ENCODE measurements at places on chromosomes 11 and 22.

DNA sequence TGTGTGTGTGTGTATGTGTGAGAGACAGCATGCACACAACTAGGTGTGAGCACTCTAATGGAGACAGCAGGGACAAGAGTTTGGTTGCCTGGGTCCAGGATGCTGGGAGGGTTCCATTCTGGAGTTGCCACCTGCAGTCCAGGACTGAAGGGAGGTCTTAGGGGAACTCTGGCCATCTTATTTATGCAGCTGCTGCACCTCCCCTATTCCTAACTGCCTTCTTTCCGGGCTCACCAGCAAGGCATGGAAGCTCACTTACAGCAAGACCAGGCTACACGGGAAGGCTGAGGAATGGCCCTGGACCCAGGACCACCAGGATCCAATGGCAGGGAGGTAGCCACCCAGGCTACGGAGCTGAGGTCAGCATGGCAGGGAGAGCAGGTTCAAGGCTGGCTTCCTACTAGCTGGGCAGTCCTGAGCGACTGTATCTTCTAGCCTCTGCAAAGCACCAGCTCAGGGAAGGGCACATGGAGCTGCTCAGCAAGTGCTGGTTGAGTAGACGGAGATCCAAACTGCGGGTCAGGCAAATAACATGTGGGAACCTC lies 42.2 kb upstream of the B3GAT1 start:
- no peak for DNase-seq

DNA sequence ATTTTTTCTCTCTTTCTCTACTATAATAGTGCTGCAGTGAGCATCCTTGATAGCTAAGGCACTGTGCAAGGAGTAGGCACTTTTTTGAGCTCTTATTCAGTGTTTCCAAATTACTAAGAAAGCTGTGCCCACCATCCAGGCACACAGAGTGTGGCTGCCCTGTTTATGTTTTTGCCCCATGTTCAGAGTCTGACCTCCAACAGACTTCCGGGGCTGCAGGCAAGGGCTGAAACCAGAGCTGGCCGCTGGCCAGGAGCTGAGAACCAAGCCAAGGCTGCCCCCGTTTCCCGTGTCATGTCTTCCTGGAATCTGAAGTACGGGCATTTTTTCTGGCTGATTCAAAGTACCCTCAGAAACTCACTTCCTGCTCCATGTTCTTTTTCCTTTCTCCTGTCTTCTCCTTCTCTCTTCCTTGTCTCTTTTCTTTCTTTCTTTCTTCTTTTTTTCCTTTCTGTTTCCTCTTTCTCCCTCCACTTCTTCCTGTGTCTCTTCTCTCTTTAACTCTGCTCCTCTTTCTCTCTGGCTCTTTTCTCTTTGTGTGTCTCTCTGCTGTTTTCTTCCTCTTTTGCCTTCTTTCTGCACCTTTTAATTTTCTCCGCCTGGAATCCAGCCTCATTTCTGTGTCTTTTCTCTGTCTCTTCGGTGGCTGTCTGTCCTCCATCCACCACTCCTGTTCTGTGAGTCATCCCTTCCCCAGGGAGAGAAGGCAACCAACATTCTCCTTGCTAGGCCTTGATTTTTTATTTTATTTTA lies 17.0 kb upstream of the KCTD14 start:
- DNase-seq, result peak; percentile 80

DNA sequence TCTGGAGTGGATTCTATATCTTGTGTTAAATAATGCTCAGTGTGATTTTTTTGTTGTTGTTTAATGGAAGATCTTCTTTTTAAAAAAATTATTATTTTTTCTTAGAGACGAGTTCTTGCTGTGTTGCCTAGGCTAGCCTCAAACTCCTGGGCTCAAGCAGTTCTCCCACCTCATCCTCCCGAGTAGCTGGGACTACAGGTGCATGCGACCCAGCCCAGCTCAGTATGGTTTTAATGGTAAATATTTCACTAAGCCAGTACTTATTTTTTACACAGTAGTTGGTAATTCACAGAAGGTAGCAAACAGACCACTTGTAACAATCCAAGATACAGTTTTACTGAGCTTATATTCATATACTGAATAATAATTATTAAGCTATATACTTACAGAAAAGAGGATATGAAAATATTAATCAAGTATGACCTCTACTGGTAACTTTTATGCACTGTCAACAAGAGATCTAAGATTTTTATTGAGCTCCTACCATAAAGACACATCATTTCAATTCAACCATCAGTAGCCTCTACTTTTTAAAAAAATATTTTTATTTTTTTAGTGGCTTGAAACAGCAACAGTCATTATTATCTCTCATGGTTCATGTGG lies 6.1 kb upstream of the CD59 start:
- DNase-seq, result no peak

DNA sequence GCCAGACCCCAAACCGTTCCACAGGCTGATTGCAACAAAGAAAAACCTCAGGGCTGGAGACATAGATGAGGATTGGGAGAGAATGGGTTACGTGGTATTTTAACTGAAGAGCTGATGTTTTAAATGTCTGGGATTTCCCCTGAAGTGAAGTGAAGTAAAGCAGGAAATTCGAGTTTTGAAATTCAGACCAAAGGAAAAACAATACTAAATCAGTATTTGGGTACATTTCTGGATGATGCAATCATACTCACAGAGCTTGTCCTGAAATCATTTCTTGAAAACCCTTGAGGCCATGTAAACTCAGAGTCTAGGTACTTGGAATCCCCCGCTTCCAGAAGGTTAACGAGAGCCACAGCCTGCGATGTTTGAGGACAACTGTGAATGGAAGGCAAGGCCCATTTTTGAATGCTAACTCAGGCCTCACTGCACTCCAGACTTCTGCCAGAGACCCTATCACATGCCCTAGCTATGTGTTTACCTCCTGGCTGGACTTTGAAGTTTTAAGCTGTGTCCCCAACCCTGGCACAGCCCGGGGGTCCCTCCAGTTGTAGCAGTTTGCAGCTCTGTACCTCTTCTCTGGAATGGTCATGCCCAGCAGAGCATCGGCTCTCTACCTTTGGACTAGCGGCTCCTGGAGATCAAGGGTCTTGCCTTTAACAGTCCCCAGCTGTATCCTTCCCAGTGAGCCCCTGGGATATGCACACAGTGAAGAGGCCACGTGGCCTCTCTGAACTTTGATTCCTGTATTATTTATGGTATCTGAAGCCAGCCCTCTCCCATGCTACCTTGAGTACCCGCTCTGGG lies 5.4 kb upstream of the FTH1 start:
- DNase-seq, result peak; percentile 89

DNA sequence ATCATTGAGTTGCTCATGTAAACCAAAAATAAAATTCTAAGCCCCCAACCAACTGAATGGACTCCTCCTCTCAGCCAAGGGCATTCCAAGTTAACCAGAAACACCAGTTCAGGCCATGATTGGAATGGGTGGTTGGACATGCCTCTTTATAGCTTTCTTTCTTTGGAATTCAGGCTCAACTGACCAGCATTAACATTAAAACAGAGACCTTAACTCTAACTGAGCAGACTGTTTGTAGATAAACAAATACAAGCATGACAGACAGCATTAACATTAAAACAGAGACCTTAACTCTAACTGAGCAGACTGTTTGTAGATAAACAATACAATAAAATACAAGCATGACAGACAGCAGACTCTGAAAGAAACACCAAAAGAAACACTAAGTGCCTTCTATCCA lies 278.2 kb downstream of the DLG2 start:
- DNase-seq, result no peak

- DNase-seq, result no peak
These were observed 89.1 kb downstream of the BBOX1 start for GRCh38 chr11:27129686-27130085.

- peak; percentile 98 for DNase-seq
These were observed 23.9 kb upstream of the MICAL2 start for GRCh38 chr11:12086271-12087074.

DNA sequence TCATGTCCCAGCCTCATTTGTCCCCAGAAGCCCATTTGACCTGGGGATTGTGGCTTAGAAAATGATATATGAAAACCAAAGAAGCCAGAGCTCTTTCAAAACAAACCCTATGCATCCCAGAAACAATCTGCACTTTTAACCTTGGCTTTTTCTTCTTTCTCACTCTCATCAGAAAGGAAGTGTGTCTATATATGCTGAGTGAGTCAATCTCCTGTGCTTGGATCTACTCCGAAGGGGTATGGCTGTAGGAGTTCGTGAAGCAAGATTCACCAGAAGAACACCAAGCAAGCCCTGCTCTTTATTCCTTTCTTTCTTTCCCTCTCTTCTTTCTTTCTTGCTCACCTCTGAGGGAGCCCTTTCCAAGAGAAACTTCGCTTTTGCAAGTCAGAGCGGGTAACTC lies 636 bp downstream of the PAMR1 start:
- no peak for DNase-seq

- DNase-seq, result no peak
These were observed 60.8 kb upstream of the ZBED5 start for GRCh38 chr11:10918698-10919097.

DNA sequence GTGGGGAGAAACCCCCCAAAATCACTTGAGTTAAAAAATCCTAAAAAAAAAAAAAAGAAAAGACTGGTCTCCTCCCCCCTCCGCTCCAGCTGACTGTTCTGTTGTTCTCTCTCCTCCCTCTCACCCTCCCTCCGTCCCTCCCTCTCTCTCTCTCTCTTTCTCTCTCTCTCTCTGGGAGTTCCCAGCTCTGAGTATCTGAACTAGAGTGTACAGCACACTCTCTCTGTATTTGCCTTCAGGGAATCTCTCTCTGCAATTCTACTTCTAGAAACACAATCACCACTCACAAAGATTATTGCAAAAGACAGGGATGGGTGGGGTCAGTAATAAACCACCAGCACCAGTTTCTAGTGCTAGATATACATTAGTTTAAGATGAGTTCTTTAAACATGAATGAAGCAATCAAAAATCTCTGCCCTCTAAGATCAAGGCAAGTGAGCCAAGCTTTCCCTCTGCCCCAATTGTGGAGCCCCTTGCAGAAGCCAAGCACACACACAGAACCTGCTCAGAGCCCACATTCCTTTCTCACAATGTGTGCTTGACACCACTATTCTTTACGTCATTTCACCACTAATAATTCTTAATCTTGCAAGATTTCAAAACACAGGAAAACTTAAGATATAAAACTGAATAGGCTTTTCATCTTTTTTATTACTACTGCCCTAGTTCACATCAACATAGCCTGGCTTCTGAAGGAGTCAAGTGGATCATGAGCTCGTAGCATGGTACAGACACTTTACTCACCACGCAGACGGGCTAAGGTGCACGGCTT lies 133.5 kb downstream of the RBFOX2 start:
- DNase-seq, result peak; percentile 68

DNA sequence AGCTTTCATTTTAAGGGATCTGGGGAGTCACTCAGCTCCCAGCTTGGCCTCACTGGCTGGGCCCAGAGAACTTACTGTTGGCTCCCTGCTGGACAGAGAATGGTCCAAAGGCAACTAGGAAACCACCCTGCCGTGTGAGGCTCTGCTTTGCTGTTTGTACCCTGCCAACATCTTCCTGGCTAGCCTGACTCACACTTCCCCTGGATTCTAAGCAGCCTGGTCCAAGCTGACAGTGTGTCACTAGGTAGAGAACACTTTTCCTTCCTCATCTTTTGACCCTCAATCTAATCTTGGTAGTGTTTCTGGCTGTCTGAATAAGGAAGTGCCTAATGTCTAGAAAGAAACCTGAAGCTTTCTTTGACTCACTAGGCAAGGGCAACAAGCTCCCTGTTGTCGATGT lies 76.7 kb downstream of the FAR1 start:
- DNase-seq, result no peak

- no peak for DNase-seq
These were observed 97.1 kb upstream of the PARVA start for GRCh38 chr11:12280199-12280837.

DNA sequence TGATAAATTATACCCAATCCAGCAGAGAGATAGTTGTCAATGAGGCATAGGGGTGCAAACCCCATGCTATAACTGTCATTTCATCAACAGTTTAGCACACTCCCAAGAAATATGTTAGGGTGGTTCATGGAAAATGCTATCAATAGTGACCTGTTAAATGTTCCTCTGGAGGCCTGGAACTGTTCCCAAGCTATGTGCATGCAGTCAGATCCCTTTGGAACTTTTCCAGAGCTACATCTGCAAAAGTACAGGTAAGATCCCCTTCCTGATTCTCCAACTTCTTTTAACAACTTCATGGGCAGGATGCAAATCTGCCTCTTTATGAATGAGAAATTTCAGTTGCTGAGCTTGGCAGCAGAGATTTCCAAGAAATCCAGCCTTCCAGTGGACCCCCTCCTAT lies 27.2 kb downstream of the ABTB2 start:
- DNase-seq, result no peak
